ENCODE measurements at places on chromosomes 1 and 21. TPM values are rescaled to one million over a fixed set of nuclear protein-coding genes. Genes with fewer than 3 reads are reported as not detected.

ANGPTL7 gene
- not detected for total RNA-seq

JUN gene
- 127 TPM for total RNA-seq

LCE2B gene
- not detected for total RNA-seq

TFF3 gene
- total RNA-seq = 0.21 TPM

AMY1A gene
- total RNA-seq = not detected

HEYL gene
- not detected for total RNA-seq

SFN gene
- 1,116 TPM for total RNA-seq

ZNF124 gene
- 22.2 TPM for total RNA-seq

PRAMEF25 gene
- not detected for total RNA-seq

LENEP gene
- total RNA-seq = 1.00 TPM

NTRK1 gene
- under 0.01 TPM for total RNA-seq

PAPPA2 gene
- 5.5 TPM for total RNA-seq

F3 gene
- total RNA-seq = 460 TPM

LDLRAD2 gene
- total RNA-seq = not detected

UBL4B gene
- total RNA-seq = not detected

NBPF10 gene
- total RNA-seq = 1.7 TPM

GBP1 gene
- total RNA-seq = 68.2 TPM

DPYD gene
- total RNA-seq = 1.0 TPM

AMY2B gene
- 2.7 TPM for total RNA-seq

FCAMR gene
- total RNA-seq = not detected

CCDC27 gene
- total RNA-seq = not detected

OR10J1 gene
- not detected for total RNA-seq

SELP gene
- not detected for total RNA-seq

LRRN2 gene
- not detected for total RNA-seq

SCAF4 gene
- 4.1 TPM for total RNA-seq

PPFIA4 gene
- total RNA-seq = 3.1 TPM

SMIM11 gene
- total RNA-seq = 7.2 TPM

KRTAP6-2 gene
- total RNA-seq = not detected

MKNK1 gene
- total RNA-seq = 23.9 TPM

LCE3E gene
- total RNA-seq = 8.5 TPM

NUP210L gene
- total RNA-seq = under 0.01 TPM
